Kidney (tissue), 22 donors: ENCODE measurements at places on chromosomes 7 and 10. TPM values are rescaled to one million over a fixed set of nuclear protein-coding genes. Genes with fewer than 3 reads are reported as not detected.

The ZP3 gene
- 2.8 TPM for polyA plus RNA-seq

The LIPF gene
- not detected for polyA plus RNA-seq

- DNase-seq: no peak
These were observed 36.0 kb downstream of the KIAA1549 start for GRCh38 chr7:138945154-138945553.

DNA sequence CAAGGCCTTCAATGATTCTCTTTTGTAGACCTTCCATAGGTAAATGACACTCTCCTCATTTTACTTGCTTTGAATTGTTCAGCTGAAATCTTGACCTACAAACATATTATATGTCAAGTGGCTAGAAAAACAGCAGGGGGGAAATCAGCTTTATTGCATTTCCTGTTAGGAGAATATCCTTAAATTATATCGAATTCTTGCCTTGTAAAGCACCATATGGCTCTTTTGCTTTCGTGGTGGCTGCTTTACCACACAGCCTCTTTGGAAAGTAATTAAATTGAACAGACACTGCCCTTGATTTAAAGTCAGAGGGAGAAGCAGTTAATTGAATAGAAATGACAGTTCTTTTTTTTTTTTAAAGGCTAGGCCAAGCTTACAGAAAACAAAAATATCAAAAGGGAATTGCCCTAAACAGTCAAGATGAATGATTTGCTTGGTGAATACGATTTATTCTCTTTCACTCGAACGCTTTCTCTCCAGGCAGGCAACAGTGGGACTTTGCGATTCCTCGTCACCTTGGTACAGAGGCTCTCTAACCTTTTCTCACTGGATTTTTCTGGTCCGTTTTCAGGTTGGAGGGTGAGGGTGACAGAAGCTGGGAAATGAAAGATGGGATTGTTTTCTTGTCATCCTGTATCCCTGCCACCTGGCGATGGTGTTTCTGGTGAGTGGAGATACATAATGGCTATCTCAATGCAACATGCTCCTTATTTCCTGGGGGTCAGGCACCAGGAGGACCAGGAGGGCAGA lies 126.0 kb downstream of the GATA3 start:
- DNase-seq: no peak

- DNase-seq: no peak
These were observed 9.1 kb downstream of the BTBD16 start for GRCh38 chr10:122280156-122280555.

DNA sequence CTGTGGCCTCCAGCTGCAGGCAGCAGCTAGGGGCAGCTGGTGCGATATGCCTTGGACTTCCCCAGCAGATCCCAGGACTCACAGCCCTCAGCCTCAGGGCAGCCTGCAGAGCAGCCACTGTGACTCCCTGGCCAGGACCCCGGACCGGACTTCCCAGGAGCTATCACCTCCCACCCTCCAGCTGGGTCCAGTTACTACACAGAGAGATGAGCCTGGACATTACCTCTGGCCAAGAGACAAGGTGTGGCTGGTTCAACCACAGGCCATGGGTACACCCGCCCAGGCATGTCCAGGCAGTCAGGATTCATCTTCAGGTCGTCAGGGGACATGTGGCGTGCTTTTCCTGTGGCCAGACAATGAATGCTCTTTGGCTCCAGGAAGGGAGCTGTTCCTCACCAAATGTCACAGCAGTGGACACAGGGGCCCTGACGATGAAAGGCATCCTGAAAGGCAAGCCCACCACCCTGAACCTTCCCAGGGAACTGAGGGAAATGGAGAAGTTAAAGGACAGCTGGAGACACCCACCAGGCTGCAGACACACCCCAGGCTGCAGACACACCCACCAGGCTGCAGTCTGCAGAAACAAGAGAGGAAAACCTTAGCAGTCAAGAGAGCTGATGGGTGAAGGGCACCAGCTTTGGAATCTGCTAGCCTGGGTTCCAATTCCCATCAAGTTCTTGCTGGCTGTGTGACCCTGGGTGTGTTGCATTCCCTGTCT lies 25.8 kb upstream of the NANOS1 start:
- DNase-seq: no peak

DNA sequence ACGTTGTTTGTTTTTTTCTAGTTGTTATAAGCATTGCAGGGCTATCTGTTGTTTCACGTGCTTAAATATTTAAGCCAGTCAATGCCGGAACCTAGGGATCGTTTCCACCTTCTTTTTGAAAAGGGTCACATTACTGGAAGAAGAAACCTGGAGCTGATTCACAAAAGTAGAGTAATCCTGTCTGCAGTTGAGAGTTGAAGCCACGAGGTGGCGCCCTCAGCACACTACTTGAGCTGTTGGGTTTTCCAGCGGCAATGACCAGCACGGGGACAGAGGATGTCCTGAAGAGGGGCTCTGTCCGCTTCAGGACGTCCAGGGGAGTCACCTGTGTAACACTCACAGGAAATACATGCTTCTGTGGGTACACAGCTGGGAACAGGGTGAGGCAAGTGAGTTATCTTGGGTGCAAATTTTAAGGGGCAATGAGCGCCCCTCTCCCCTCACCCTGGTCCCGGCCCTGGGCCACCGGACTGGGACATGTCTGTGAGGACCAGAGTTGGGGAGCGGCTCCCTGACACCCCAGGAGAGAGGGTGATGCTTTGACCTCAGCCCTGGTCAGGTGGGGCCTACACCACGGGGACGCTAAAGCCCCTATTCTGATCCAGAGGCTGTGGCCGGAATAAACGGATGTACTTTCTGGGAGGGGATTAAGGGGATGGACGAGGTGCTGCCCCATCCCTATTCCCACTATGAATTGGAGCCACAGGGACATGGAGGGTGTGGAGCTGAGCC lies 26.3 kb upstream of the WDFY4 start:
- peak; percentile 85 for DNase-seq

DNA sequence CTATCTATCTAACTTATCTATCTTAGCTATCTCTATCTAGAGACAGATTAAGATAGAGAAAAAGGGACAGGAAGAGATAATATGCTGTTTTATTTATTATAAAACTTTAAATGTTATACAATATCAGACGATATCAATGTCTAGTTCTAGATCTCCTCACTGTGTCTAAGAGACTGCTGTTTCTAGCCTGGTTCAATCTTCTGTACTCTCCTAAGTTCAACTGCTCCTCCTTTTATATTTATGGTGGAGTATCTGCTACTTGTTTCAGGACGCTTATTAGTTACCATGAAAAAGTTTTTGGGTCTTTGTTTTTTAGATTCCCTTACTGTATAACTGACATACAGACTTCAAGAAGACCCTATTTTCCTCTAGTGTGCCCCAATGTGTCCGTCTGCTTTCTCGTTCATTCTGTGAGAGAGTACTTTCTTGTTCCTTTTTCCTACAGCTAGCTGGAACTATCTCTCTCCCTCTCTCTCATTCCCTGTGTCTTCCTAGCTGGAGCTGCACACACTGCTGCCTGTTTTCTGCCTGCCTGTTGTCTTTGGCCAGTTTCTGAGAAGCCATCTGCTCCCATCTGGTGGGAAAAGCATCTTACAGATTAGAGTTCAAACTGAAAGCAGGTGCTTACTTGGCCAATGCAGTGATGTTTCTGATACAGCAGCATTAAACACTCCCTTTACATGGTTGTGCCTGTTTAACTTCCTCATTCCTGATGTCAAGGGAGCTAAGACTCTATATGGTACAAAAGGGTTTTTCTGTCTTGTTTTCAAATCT lies 49.4 kb upstream of the ARL4A start:
- no peak for DNase-seq

DNA sequence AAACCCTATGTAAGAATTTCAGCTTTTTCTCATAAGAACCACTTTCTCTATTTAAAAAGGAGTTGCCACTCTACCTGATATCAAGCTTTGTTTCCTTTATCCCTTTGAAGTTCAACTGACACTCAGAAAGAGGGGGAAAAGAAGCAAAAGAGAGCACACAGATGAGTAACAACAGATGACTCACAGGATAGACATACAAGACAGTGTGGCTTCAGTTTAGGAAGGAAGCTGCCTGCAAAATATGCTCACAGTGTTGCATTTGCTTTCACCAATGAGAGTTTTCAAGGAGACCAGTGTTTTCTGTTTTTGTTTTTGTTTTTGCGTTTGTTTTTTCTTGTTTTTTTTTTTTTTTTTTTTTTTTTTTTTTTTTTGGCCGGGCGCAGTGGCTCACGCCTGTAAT lies 1181.6 kb downstream of the DNAJB9 start:
- DNase-seq: no peak

DNA sequence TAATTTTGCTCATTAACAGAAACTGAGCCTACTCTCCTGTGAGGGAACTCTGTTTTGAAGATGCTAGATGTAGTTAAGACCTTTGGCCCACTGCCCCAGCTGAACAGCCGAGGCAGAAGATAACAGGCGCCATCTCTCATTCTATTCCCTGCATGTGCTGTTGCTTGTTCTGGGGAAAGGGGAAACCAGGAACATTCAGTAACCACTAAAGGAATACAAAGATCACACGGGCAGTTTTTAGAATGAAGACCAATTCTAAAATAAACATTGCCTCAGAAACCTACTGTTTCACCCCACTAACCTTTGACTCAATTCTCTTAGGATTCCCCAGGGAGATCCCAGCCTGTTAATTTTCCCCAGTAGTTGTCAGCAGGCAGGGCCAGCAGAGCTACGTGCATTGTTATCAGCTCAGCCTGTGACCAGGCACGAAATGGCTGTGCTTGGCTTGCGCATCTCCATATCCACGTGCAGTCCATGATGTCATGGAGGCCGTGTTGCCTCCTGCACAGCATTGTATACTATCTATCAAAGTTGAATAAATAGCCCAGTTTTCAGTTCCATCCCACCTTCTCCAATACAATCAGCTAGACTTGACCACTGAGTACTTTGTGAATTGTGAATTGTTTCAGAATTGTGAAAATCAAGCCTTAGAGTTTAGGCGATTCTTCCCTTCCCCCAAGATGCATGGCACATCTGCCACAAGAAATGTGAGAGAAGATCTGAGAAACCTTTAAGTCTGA lies 36.0 kb downstream of the ANK3 start:
- DNase-seq: no peak

GRCh38 chr10:28505359-28505959 lies 27.5 kb upstream of the WAC start:
- DNase-seq: no peak
